ENCODE measurements at places on chromosomes 5 and 9.

- DNase-seq, result no peak
Measured at GRCh38 chr5:170221327-170221741, 11.5 kb upstream of the C5orf58 start.

GRCh38 chr5:180222056-180222455, 13.0 kb upstream of the RASGEF1C start:
- no peak for DNase-seq

GRCh38 chr9:69535911-69536310, 136.3 kb downstream of the APBA1 start:
- DNase-seq, result no peak

DNA sequence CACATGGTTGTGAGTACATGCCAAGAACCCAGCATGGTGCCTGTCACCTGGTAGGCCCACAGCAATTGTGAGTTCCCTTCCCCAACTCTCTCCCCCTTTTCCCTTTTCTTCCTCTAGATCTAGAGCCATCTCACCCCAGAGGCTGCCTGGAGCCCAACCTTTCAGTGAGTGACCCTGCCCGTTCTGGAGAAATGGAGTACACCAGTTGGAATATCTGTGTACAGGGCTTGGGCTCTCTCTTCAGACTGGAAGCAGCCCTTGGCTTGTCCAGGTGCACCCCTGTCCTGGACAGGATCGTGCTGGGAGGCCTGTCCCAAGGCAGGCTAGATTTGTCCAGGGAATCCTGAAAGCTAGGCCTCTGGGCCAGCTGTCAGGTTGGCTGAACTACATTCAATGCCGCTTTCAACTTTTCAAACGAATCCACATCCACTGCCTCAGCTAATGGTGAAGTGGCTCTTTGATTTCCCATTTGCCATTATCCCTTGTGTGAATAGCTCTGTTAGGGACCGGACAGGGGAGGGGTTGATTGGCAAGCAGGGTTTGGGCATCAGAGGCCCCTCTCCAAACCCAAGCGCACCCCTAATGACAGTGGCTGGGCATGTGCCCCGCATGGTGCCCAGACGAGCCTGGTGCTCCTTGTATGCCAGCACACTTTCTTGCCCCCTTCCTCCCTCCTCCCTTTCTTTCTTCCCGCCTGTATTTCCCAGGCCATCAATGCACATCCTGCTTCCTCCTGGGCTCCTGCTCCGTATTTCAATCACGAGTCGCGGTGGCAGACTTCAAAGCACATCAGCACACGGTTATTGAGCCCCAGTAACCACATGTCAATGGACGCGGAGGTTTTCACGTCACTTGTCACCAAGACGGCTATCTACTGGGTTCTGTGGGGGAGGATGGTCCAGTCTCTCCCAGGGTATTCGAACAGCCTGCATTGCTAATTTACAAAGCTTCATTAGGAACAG, 211.2 kb downstream of the DAB2IP start:
- DNase-seq, result no peak

DNA sequence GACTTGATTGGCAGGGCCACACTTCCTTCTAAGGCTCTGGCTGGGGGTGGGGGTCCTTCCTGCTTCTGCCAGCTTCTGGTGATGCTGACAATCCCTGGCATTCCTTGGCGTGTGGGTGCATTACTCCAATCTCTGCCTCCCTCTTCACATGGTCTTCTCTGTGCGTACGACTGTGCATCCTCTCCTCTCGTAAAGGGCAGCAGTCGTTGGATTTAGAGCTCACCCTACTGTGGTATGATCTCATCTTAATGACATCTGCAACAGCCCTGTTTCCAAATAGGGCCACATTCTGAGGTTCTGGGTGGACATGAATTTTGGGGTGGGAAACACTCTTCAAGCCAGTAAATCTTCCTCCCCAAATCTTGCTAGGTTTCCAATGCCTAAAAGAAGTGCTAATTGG, 36.8 kb downstream of the ROPN1L start:
- DNase-seq, result no peak

DNA sequence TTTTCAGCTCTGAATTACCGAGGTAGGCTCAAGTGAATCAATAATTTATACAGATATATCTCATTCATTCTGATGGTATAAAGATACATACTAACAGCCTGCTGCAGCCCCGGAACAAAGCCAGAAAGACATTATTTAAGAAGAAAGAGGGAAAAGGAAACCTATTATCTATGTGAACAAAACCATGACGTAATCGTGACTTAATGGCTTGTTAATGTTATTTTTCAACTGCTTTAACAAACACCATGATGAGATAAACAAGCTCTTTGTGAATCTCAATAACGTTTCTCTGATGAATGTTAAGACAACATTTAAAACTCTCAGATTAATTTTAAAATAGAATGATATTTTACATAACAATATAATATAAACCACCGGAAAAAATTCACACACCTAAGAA, 237.1 kb downstream of the SLF1 start:
- DNase-seq, result no peak

- DNase-seq, result no peak
Measured at GRCh38 chr5:104599726-104600125, 1037.1 kb upstream of the NUDT12 start.

DNA sequence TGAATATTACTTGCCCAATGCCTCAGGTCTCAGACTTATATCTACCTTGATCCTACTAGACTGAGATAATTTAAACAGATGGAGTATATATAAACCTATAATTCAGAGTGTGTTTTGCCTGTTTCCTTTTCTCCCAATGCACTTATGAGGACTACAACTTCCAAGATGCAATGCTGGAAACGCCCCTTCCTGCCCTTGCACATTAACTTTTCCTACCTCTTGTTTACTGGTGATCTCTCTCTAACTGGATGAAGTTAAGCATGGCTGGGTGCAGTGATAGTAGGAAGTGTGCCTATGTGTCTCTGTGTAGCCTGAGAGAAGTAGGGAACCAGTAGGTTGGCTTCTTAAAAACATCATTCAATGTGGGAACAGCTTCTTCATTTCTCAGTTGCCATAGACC, 115.2 kb downstream of the SVEP1 start:
- DNase-seq, result no peak

DNA sequence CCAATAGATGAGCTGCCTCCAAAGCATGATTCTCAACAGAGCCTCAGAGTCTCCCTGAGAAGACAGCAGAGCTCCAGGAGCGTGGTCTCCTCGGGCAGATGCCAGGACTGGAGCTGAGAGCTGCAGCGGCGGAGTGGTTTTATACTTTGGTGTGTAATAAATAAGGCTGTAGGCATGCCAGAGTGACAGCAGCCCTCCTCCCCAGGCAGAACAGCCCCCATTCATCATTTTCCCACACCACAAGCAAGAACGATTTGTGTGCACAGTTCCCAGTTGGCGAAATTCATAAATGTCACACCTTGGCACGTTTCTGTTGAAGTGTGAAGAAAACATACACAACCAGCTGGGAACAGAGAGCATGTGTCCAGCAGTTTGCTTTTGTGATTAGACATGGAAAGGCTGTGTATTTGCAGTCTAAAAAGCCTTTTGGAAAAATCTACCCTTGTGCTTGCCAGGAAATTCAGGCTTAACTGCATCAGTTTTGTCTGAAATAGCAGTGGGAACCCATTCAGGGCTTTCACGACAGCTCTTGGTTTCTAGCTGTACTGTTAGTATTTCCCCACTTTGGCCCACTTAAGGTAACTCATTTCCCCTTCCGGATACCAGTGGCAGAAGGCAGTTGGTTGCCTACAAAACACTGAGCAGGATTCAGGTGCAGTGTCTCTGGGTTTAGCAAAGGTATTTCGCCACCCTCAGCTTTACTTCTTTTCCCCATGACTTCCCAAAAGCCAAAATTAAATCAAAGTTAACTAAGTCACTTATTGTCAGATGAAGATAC, at the start of gene C1QTNF3:
C1QTNF3 (minus strand) TSS at position 115 of the 778 bp plus-strand sequence; CDS start at position 27, 88 bp downstream.
- peak; percentile 84 for DNase-seq

- no peak for DNase-seq
Measured at GRCh38 chr9:136806067-136806466, 1.7 kb upstream of the RABL6 start.

DNA sequence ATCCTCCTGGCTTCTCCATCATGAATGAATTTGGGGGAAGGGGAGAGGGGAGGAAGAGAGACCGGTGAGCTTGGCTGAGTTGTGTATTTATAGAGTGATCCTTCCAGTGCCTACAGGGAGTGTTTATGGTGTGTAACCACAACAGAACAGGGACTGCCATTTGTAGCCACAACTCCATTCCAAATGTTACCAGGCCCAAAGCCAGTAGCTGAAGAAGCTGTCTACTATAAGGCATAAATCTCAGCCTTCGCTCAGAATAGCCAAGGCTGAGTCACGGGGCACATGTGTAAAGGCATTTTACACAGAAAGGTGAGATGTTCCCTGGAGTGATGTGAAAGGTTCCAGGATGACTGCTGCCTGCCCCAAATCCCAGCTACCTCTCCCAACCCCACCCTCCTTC, 2.5 kb downstream of the TMEM252 start:
- DNase-seq, result no peak

- DNase-seq, result no peak
Measured at GRCh38 chr9:106423575-106423974, 439.4 kb upstream of the ZNF462 start.

GRCh38 chr5:127967983-127968592, 115.5 kb upstream of the SLC12A2 start:
- no peak for DNase-seq

DNA sequence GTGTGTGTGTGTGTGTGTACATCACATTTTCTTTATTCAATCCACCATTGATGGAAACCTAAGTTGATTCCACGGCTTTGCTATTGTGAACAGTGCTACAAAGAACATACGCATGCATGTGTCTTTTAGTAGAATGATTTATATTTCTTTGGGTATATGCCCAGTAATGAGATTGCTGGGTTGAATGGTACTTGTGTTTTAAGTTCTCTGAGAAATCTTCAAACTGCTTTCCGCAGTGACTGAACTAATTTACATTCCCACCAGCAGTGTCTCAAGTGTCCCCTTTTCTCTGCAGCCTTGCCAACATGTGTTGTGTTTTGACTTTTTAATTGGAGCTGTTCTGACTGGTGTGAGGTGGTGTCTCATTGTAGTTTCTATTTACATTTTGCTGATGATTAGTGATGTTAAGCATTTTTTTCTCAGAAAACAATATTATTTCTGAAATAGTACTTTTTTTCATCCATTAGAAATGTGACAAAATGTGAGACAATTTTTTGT, 769.7 kb downstream of the TAF11L14 start:
- no peak for DNase-seq

- DNase-seq, result no peak
Measured at GRCh38 chr5:81505672-81506071, 111.7 kb upstream of the ACOT12 start.

GRCh38 chr5:78411586-78411985, 51.2 kb downstream of the SCAMP1 start:
- DNase-seq, result no peak

- no peak for DNase-seq
Measured at GRCh38 chr5:149817539-149818060, 87.5 kb downstream of the PPARGC1B start.

DNA sequence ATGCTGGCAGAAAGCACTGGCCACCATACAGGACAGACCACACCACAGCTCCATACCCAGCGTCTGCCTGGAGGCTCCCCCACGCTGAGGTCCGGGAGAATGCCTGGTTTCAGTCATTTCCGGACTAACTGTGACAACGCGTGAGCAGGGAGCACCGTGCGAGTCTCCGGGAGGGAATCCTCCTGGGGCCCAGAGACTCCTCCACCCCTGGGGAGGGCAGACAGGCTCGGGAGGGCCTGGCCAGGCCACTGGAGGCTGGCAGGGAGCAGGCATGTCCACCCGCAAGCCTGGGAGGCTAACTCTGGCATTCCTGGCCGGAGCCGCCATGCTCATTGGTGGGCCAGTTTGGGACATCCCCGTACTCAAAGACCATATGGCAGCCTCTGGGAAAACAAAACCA, 6.5 kb downstream of the BRD3OS start:
- no peak for DNase-seq

GRCh38 chr9:90813046-90813445, 11.4 kb downstream of the SYK start:
- no peak for DNase-seq

- no peak for DNase-seq
Measured at GRCh38 chr9:3553076-3553765, 27.4 kb upstream of the RFX3 start.

DNA sequence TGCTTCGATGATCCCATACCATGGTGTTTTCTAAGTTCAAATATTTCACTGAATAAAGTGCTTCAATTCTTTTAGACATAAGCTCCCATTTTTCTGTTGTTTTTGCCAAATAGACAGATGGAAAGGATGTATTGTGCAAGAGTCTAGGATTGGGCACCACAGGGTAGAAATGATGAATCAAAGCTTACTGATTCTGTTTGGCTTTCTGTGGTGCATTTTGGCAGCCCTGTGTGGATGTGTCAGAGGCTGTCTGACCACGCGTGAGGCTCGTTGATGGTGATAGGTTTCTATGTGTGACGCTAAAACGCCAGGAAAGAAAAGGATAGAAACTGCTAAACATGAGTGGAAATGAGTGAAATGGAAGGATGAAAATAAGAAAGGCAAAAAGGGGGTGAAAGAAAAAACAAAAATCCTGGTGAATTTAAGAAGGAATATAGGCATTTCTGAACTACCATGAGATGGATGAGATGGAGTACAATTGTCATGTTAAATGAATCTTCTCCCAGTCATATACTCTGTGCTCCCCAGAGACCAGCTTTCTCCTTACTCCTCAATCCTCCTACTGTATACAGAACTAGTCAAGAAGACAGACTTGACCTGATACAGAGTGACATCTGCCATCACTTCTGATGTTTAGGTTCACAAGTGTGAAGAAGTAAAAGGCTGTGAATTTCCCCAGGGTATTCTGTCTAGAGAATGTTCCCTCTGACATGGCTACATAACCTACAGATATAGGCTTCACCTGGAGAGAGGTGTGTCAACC, 54.4 kb downstream of the ANKH start:
- no peak for DNase-seq

GRCh38 chr9:81613002-81613812, 76.1 kb downstream of the TLE1 start:
- peak; percentile 82 for DNase-seq

- DNase-seq, result no peak
Measured at GRCh38 chr5:73472116-73472515, 23.5 kb upstream of the FOXD1 start.

GRCh38 chr9:93592643-93593021, 16.2 kb downstream of the PHF2 start:
- no peak for DNase-seq

DNA sequence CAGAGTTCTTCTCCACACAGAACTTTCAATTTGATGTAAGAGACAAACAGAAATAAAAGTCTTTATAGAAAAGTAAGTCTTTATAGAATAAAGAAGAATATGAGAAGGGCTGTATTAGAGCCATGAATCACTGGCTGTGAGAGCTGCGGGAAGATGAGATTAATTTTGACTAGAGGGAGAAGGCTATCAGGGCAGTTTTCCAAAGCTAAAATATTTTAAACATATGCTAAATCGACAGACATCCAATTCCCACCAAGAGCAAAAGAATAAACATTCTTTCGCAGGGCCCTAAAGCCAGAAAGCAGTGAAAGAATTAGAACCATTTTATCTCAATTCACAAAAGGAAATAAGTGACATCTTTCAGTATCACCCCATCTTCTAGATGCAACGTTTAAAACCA, 208.3 kb upstream of the MAP3K1 start:
- no peak for DNase-seq

GRCh38 chr9:114643001-114643400, 14.6 kb downstream of the TEX53 start:
- DNase-seq, result no peak
